ENCODE measurements at places on chromosomes 1 and 21.

DNA sequence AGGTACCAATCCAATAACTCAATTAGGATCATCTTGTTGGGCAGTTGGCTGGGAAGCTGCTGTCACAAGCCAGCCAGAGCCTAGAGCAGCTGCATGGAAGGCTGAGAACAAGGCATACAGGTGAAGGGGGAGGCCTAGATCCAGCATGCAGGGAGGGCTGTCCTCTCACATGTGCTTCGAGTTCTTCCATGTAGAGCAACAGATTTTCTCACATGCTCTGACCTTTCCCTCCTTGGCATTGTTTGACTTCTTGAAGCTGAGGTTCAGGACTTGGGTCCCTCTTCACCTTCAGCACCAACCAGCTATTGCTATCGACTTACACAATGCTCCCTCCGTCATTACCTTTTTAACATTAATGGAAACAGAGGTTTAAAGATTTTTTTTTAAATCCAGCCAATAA is 257.7 kb downstream of the ATG4C start:
- DNase-seq: no peak

DNA sequence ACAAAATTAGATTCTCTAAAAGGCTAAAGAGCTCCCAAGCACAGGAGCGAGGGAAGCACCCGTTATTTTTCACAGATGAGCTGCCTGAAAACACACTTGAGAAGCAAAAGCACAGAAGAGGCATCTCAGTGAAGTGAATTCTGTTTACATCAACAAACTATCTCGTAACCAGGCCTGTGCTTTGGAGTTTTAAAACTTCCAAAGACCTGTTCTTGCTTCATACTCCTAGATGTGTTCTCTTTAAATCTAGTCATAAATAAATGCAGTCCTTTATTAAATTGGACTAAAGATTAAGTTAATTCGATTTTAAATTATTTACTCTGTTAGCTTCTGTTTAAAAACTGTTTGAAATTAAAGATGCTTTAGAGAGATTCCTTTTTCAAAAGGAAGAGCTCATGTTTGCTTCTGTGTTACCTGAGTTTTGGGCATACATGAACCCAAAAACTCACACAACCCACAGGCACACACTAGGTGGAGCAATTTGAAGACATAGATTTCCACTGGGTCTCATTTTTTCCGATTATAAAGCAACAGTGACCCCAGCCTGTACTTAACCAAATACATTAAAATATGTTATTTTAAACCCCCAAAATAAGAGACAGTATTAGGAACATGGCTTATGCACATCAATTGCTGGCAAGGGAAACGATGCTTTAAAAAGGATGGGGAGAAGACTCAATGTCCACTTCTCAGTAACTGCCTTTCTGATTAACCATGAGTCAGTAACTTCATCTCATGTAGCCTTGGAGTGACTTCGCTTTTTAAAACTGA is 648.2 kb downstream of the SMYD3 start:
- peak; percentile 72 for DNase-seq

- no peak for DNase-seq
Observed at GRCh38 chr1:200897259-200897658, 2.6 kb downstream of the INAVA start.

- DNase-seq: no peak
Observed at GRCh38 chr1:98253145-98253544, 332.3 kb upstream of the DPYD start.

GRCh38 chr1:200724064-200724463 is 14.6 kb upstream of the CAMSAP2 start:
- DNase-seq: peak; percentile 27

GRCh38 chr1:85361606-85362296 is 85.3 kb upstream of the BCL10 start:
- DNase-seq: no peak

DNA sequence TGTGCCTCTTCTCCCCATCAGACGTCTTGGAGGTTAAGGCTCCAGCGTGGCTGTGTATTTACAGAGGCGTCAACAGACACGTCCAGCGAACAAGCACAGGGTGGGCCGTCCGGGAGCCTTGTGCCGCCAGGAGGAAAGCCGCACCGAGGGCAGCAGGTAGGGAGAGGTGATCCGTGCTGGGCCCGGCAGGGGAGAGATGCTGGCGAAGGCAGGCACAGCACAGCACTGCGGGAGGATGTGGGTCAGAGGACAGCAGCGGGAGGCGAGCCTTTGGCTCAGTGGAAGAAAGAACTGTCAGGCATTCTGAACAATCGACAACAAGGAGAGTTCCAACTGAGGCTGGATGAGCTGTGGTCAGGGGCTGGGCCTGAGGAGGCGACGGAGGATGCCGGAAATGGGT is 144.1 kb upstream of the TNR start:
- no peak for DNase-seq

- no peak for DNase-seq
Observed at GRCh38 chr1:9165396-9165795, 36.5 kb upstream of the GPR157 start.

DNA sequence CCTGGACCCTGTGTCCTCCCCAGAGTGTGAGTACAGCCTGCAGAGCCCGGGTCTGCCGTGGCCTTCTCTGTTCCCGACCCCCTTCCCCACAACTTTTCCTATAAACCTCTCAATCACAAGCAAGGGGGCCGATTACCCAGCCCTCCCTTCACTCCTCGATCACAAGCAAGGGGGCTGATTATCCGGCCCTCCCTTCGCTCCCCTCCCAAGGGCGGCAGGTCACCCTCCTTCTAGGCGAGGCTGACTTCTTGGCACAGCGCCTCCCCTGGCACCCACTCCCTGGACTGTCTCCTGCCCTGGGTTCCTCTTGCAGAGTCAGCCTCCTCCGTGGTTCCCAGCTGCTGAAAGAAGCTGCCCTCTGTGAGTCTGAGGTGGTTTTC is 12.3 kb upstream of the LDLRAP1 start:
- no peak for DNase-seq

GRCh38 chr1:154391086-154391770 is 13.9 kb upstream of the IL6R start:
- DNase-seq: no peak

DNA sequence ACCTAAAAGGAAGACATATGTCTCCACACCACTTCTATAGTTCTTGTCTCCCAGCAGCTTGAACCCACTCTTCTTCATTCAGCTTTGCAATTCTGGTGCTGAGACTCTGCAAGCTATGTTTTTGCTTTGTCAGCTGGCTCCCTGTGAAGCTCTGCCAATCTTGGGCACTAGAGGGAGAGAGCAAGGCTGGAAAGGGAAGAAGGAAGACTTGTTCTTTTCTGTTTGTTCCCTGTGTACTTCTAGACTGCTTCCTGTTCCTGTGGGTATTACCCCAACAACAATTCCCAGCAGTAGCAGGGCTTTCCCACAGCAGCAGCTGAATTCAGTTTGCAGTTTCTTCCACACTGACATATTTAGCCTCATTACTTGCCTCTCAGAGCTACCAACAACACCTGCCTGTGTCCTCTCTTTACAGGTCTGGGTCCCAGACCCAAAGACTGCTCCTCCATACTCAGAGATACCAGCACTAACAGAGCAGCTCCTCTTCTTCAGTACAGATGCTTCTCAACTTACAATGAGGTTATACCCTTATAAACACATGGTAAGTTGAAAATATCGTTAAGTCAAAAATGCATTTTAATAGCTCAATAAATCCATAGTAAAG is 275.2 kb upstream of the NEGR1 start:
- peak; percentile 2 for DNase-seq

- peak; percentile 1 for DNase-seq
Observed at GRCh38 chr21:40120940-40121575, 253.8 kb downstream of the PCP4 start.

DNA sequence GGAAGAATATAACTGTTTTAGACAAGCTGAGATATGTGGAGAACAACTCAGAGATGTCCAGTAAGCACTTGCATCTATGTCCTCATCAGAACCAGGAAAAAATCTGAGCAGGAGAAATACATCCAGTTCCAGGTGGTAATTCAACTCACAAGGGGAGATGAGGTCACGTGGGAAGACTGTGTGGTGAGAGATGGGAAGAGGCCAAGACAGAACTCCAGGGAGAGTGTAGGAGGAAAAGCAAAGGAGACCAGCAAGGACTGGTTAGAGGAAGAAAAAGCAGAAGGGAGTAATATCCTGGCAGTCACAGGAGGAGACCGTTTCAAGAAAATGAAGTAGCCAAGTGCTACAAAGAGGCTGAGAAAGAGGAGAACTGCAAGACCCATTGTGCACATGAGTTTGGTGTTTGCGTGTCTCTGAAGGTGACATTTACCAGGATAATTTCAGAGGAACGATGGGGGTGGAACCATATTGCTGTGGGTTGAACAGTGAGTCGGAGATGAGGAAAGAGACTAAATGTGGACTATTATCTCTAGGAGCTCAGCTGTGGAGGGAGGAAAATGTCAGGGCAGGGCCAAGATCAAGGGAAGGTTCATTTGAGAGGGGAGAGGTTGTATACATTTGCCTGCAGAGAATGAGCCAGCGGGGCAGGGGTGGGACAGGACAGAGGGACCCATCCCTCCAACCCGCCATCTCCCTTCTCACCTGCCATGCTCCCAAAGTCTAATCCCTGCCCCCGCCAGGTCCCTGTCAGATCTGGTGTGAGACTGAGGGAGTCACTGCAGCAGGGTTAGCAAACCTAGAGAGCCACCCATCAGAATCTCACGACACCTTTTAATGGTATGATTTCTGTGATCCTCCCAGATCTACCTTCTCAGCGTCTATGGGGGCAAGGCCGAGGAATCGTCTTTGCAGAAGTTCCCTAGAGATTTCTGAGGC is 24.9 kb downstream of the SUSD4 start:
- DNase-seq: peak; percentile 41

DNA sequence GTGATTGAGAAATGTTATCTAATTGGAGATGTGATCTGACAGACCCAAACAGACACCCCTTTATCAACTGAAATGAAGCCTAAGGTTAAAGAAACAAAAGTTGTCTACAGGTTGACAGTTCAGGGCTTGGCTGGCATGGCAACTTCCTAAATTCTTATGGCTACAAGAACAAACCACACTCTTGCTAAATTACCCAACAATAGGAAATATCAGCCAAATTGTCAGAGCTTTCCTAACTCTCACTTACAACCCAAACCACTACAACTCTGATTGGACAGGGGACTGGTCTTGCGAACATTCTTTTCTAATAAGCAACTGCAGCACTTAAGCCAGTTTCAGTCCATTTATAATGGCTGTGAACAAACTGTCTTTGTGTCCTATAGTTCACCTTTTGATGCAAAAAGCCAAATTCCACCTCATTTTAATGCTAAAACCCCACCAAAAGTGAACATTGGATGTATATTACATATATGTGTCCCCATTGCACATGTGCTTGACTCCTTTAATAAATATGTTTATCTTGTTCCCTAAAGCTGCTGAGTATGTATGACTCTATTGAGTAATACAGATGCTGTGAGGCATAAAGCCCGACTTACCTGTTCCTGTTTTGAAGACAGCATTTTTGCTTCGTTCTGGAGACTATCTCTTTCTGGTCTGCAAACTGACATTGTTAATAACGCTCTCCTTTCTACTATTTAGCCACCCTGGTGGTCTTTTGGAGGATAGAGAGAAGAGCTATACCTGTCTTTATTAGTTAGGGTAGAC is 101.3 kb upstream of the HMCN1 start:
- DNase-seq: peak; percentile 34

GRCh38 chr1:40638097-40639036 is 27.1 kb downstream of the RIMS3 start:
- no peak for DNase-seq

All from IMR-90 (cell line).